Panc1 (cell line): ENCODE measurements at places on chromosomes 6 and 20. TPM values are rescaled to one million over a fixed set of nuclear protein-coding genes. Genes with fewer than 3 reads are reported as not detected.

The ECT2L gene
- total RNA-seq, result not detected

The FAM209B gene
- total RNA-seq, result not detected

DNA sequence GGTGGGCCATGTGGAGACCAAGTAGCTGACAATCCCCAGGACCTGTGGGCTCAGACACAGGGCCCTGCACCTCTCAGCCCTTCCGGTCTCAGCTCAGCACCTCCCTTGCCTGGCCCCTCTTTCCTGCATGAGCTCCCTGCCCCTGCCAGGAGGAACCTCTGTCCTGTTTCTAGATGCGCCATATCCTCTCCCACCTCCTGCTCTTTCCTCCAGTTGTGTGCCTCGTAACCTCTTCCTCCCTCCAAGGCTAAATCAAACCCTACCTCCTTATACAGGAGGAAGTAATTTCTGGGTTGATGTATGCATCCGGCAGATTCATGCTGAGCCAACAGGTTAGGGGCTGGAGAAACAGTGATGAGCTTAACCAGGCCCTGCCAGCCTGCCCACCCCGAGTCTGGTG is 30.9 kb downstream of the ITPR3 start:
- DNase-seq, result no peak
- no peak overlapping the region for H3K4me3 ChIP-seq
- no peaks in the 10 kb centered on the region for H3K36me3 ChIP-seq
- H3K27me3 ChIP-seq, result no peaks in the 10 kb centered on the region
- H3K27ac ChIP-seq, result no peak overlapping the region

DNA sequence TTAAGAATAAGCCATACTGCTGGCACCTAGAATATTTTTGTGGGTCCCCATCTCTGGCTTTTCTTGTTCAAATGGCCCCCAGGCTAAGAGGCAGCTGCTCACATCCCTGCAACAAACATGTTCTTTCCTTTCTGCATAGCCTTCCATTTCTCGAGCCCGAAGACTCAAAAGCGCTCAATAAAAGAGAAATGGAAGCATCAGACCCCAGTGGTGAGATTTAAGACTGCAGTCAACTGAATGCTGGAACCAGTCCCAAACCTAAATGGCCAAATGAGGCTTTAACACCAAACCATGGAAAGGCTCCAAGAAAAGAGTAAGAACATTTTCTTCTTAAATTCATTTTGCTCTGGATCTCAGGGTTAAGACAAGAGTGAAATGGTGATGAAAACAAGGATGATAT is 122.1 kb upstream of the TRAF3IP2 start:
- H3K27me3 ChIP-seq, result peaks cover 21% of the 10 kb centered on the region
- no peak overlapping the region for H3K4me3 ChIP-seq
- H3K36me3 ChIP-seq, result no peaks in the 10 kb centered on the region

The FNDC1 gene
- 0.23 TPM for total RNA-seq

GRCh38 chr6:90701146-90701781 is 114.4 kb upstream of the MAP3K7 start:
- no peak overlapping the region for H3K4me3 ChIP-seq
- no peak overlapping the region for H3K27ac ChIP-seq
- DNase-seq, result no peak
- H3K36me3 ChIP-seq, result no peaks in the 10 kb centered on the region; the same call in 1 of the 2 replicates

DNA sequence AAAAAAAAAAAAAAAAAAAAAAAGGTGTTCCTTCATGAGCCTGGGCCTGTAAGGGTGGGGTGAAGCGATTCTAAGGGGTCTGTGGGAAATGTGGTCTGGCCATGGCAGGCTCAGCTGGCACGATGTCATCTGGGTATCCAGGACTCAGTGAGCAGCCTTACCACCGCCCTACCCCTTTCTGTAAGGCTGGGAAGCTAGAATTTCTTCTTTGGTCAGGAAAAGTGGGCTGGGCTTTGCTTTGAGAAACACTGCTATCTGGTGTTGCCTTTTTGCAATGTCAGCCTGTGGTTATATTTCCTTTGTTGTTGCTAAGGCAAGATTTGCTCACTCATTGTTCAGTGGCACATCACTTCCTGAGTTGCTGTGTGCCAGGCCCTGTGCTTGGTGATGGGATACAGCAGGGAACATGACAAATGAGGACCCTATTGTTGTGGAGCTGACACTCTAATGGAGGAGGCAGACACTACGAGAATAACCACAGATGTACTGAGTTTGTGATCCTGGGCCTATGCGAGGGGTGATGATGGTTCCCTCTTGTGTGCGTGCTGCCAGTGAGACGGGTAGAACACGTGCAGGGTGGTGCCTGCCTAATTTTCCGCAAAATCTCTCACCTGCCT is 45.9 kb upstream of the ZNFX1 start:
- H3K4me1 ChIP-seq, result no peaks in the 10 kb centered on the region
- H3K27me3 ChIP-seq, result peaks cover 11% of the 10 kb centered on the region
- H3K4me3 ChIP-seq, result no peak overlapping the region

DNA sequence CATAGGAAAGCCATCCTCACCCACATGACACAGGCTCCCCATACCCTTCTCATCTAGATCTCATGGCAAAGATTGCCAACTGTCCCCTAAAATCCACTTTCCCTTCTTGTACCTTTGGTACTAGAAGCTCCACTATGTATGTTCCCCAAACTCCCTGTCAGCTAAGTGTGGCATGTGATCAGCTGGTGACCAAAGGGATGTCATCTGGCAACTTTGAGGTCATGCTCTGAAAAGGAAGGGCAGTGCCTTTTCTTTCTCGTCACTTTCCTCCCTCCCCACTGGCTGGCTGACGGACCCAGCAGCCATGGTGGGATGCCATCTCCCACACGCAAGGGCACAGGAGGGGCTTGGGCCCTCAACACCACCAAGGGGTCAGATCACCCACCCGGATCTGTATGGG is 23.8 kb upstream of the TAF8 start:
- H3K4me1 ChIP-seq, result no peaks in the 10 kb centered on the region
- H3K27me3 ChIP-seq, result no peaks in the 10 kb centered on the region
- no peak for DNase-seq
- H3K36me3 ChIP-seq, result no peaks in the 10 kb centered on the region

The ID1 gene
- 152 TPM for total RNA-seq

DNA sequence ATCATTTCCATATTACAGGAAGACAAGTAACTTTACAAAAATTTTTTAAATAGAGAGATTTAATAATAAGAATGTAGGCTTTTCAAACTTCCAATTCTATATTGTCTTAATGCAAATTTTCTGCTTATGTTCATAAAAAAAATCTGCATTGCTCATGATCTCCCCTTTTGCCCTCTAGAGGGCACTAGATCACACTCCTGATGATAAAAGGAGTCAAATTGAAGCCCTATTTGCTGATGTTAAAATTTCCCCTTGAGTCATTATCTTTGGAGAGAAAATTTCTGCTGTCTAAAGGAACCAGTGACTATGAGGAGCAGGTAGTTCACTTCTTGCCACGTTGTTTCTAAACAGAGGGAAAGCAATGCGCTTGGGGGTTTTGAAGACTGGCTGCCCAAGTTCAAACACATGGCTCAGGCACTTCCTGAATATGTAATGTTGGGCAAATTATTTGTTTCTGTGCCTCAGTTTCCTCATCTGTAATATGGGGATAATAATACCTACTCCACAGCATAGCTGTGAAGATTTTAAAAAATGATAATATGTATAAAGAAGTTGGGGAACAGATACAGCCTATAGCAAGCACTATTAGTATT is 874.2 kb downstream of the TFAP2A start:
- no peaks in the 10 kb centered on the region for H3K4me1 ChIP-seq
- H3K36me3 ChIP-seq, result no peaks in the 10 kb centered on the region

DNA sequence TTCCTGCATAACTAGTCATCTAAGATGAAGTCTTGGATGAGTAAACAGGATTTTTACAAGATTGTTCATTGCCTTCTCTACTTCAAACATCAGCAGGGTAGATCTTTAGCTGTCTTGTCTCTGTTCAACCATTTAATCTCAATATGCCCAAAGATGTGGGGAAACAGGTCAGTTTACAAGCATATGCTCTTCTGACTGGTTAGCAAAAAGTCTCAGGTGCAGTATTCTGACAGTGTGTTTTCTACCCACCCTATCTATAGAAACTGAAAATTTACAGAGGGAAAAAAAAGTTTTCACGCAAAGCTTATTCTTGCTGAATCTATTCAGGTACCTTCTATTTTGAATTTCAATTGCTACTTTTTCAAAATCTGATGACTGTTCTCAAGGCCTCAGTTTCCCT is 29.0 kb downstream of the MAP3K5 start:
- no peaks in the 10 kb centered on the region for H3K27me3 ChIP-seq
- H3K4me3 ChIP-seq, result no peak overlapping the region
- peaks cover 21% of the 10 kb centered on the region for H3K4me1 ChIP-seq
- no peaks in the 10 kb centered on the region for H3K36me3 ChIP-seq

- no peak overlapping the region for H3K27ac ChIP-seq
- no peak overlapping the region for H3K4me3 ChIP-seq
- H3K36me3 ChIP-seq, result 0 out of 2 replicates have a peak, but pooled peaks cover 2% of the 10 kb centered on the region
- DNase-seq, result no peak
- no peaks in the 10 kb centered on the region for H3K4me1 ChIP-seq
These were observed 33.1 kb downstream of the PXDC1 start for GRCh38 chr6:3718407-3718806.

GRCh38 chr6:138594758-138595140 is 95.5 kb upstream of the NHSL1 start:
- no peaks in the 10 kb centered on the region for H3K27me3 ChIP-seq
- no peak overlapping the region for H3K27ac ChIP-seq
- no peak for DNase-seq
- no peaks in the 10 kb centered on the region for H3K36me3 ChIP-seq
- H3K4me1 ChIP-seq, result peaks cover 21% of the 10 kb centered on the region

- no peaks in the 10 kb centered on the region; the same call in 1 of the 2 replicates for H3K27me3 ChIP-seq
- no peak overlapping the region for H3K4me3 ChIP-seq
- DNase-seq, result no peak
- no peaks in the 10 kb centered on the region for H3K4me1 ChIP-seq
- no peaks in the 10 kb centered on the region for H3K36me3 ChIP-seq
- H3K27ac ChIP-seq, result no peak overlapping the region
These were observed 27.0 kb upstream of the ETV7 start for GRCh38 chr6:36414481-36414880.

- no peak overlapping the region for H3K27ac ChIP-seq
- no peaks in the 10 kb centered on the region; the same call in 1 of the 2 replicates for H3K36me3 ChIP-seq
- no peak overlapping the region for H3K4me3 ChIP-seq
- H3K4me1 ChIP-seq, result no peaks in the 10 kb centered on the region
These were observed 40.3 kb downstream of the PLCG1 start for GRCh38 chr20:41177636-41178035.

DNA sequence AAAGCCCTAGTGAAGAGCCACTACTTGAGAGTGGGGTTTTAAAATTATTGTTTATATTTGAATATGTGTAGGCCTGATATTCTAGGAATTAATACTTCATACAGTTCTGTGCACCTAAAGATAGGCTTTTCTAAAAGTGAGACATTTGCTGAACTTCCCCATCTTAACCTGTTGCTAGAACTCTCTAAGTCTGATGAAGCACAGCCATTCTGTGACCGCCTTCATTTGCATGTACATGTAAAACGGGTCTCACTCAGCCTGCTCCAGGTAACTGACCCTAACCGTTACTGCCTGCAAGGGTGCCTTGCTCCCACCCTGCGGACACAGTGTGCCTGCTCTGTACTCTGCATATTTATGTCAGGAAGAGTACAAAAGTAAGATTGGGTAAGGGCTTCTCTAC is 44.3 kb upstream of the IRF4 start:
- no peak for DNase-seq
- H3K36me3 ChIP-seq, result peaks cover 4% of the 10 kb centered on the region; the same call in 1 of the 2 replicates
- no peaks in the 10 kb centered on the region for H3K4me1 ChIP-seq
- no peak overlapping the region for H3K4me3 ChIP-seq

- H3K4me3 ChIP-seq, result no peak overlapping the region
- no peaks in the 10 kb centered on the region for H3K4me1 ChIP-seq
- no peak overlapping the region for H3K27ac ChIP-seq
- peaks cover 8% of the 10 kb centered on the region for H3K27me3 ChIP-seq
These were observed 52.9 kb upstream of the FABP7 start for GRCh38 chr6:122726649-122727048.

The NHLRC1 gene
- 2.1 TPM for total RNA-seq

- no peak for DNase-seq
- no peak overlapping the region for H3K27ac ChIP-seq
- no peak overlapping the region for H3K4me3 ChIP-seq
- no peaks in the 10 kb centered on the region for H3K36me3 ChIP-seq
- peaks cover 10% of the 10 kb centered on the region; the same call in 1 of the 2 replicates for H3K27me3 ChIP-seq
These were observed 53.1 kb downstream of the PHACTR1 start for GRCh38 chr6:12769556-12770256.

DNA sequence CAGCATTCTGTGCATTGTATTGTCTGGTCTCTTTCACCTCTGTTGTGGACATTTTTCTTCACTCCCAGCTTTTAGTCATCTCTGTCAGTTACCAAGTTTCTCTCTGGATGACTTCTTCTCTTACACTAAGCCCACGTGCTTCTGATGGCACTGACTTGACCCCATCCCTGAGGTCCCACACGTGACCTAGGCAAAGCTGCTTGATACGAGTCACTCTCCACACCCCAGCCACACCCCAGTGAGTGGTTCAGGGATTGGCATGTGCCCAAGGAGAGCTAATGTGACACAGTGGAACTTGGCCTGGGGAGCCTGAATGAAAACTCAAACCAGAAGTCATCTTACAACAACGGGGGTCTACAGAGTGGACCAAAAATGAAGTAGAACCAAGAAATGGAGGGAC is 32.2 kb downstream of the HTR1E start:
- H3K27ac ChIP-seq, result no peak overlapping the region
- no peak for DNase-seq
- H3K27me3 ChIP-seq, result peaks cover 4% of the 10 kb centered on the region
- no peak overlapping the region for H3K4me3 ChIP-seq
- no peaks in the 10 kb centered on the region for H3K4me1 ChIP-seq

- H3K27ac ChIP-seq, result no peak overlapping the region
- H3K4me3 ChIP-seq, result no peak overlapping the region
- peaks cover 37% of the 10 kb centered on the region for H3K4me1 ChIP-seq
- no peaks in the 10 kb centered on the region for H3K27me3 ChIP-seq
These were observed 21.1 kb downstream of the PHACTR2 start for GRCh38 chr6:143698759-143699429.

DNA sequence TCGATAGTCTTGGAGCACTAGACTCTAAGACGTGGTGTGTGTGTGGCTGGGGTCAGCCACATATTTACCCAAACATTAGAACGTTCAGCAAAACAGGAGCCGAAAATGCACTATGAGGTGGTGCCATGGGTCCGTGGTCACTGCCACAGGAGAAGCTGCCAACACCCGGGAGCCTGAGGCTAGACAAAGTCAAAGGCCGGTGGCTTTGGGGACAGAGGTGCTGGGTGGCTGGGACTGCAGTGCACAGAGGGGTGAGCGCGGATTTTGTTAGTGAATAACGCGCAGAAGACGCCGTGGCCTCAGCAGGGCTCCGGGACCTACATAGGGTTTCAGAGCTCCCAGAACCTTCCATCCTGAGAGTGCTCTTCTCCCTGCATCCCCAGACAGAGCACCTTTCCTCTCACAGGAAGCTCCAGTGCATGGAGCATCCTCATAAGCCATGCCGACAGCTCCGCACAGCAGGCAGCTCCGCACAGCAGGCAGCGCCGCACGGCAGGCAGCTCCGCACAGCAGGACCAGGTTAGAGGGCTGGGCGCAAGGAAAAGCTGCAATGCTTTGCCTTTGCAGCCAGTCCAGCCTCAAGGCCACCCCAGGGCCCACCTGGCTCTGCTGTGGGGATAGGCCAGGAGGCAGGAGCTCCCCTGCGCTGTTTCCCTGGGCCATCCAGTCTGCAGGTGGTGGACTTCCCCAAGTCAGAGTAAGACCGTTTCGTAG is 304.1 kb downstream of the TAF4 start:
- no peak overlapping the region for H3K4me3 ChIP-seq
- peaks cover 16% of the 10 kb centered on the region for H3K27me3 ChIP-seq
- DNase-seq, result no peak
- H3K27ac ChIP-seq, result no peak overlapping the region
